ENCODE measurements at places on chromosomes 6 and 20.

GRCh38 chr6:42507195-42507594 lies 55.5 kb upstream of the TRERF1 start:
- DNase-seq = no peak

GRCh38 chr20:40519918-40520317 lies 169.1 kb downstream of the MAFB start:
- no peak for DNase-seq

GRCh38 chr6:53750052-53750650 lies 44.7 kb upstream of the LRRC1 start:
- no peak for DNase-seq

DNA sequence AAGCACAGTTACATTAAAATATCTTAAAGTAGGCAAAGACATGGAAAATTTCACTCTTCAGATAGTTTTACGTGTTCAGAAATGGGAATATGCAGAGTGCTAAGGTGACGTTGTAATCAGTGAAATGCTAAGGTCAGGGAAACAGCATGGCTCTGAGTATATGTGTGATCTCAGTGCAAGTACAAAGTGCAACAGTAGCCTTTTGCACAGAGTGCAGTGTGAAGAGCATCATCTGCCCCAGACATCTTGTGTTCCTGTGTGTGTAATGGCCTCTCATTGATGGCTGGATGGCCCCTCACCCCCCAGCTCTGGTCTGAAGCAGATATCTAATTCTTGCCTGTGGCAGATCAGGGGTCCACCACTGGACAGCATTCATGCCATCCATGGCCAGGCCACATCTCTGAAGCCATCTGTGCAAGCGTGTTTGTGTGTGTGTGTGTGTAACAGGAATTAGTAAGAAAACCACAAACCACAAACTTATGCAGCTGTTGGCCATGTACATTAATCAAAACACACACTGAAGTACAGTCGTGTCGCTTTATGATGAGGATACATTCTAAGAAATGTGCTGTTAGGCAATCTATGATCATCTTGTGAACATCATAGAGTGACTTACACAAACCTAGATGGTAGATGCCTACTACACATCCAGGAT lies 165.1 kb downstream of the RALGAPA2 start:
- DNase-seq = no peak

DNA sequence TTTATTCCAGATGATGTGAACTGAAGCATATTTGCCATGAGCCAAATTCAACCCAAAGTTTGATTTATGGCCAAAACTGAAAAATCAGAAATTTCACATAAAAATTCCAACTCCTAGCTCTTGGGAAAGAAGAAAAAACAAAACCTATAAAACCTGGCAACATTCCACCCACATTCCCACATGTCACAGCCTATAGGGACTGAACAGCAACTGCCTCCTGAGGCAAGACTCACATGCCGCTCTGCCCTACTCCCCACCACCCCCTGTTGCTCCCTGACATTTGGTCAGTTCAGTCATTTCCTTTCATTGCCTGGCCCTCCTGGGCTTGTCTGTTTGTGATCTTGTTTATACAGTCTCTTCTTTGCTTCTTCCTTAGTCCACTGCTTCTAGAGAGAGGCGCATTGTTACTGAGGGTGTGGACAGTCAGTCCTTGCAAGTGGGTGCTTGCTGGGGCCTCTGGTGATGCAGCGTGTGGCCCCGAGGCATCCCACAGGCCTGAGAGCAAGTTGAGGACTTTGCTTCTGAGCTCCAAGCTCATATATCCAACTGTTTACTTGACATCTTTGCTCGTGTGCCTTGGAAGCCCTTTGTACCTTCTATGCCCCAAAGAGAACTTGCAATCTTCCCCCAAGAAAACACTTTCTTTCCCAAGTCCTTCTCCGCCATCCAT lies 31.4 kb downstream of the NFATC2 start:
- no peak for DNase-seq

GRCh38 chr20:11091511-11091910 lies 417.7 kb upstream of the JAG1 start:
- DNase-seq = no peak

GRCh38 chr20:32363492-32363891 lies 5.4 kb downstream of the ASXL1 start:
- DNase-seq = no peak

DNA sequence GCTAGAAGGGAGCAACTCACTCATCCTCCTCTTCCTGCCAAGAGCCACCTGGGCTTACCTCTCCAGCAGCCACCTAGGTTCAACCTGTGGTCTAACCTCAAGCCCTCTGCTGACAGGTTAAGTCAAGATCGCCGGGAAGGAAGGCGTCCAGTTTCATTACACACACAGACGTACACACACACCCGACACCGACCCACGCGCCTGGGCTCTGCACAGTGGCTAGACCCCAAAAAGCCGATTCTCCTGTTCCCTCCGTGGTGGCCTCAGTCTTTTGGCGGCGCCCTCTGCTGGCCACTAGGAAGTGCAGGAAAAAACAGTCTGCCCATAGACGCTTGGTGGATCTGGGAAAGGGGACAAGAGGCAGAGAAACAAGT lies 52.8 kb downstream of the MRPL14 start:
- DNase-seq = peak; percentile 70

- no peak for DNase-seq
Observed at GRCh38 chr6:46706464-46706863, 18.8 kb downstream of the TDRD6 start.

DNA sequence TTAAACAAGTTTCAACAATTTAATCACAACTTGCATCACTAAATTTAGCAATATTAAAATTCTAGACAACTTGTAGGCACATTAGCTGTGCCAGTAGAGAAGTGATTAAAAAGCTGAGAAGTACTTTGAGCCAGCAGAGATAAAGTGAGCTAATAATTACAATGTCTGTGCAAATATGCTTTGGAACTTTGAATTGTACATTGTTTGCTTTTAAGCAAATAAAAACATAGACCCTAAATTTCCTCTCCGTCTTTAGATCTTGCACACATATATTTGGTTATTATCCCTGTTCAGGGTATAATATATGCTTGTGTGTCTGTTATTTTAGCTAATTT lies 44.2 kb upstream of the DEFB112 start:
- DNase-seq = no peak

DNA sequence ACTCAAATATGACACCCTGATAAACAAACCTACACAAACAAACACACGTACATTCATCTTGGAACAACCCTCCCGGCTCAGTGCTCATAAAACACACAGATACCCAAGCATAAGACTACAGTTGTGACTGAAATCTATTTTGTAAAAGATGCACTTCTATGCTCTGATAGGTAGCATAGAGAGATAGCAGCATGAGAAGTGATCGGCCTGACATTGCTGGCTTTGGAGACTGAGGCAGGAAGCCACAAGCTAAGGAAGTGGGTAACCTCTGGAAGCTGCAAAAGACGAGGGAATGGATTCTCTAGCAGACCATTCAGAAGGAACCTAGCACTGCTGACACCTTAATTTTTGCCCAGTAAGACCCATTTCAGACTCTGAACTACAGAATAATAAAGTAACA lies 1.6 kb upstream of the RNF39 start:
- DNase-seq = no peak

DNA sequence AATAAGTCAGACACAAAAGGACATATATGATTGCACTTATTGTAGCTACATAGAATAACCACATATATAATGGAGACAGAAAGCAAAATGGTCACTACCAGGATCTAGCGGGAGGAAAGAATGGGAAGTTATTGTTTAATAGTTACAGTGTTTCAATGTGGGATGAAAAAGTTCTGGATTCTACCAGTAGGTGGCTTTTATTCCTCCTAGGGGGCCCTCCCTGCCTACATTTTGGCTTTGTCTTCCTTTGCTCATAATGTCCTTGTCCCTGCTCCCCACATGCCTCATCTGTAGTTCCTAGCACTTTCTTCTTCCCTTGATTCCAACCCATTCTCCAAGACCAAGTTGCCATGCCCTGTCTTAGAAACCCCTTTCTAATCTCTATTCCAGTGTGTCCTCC lies 16.3 kb downstream of the ZNF133 start:
- no peak for DNase-seq

DNA sequence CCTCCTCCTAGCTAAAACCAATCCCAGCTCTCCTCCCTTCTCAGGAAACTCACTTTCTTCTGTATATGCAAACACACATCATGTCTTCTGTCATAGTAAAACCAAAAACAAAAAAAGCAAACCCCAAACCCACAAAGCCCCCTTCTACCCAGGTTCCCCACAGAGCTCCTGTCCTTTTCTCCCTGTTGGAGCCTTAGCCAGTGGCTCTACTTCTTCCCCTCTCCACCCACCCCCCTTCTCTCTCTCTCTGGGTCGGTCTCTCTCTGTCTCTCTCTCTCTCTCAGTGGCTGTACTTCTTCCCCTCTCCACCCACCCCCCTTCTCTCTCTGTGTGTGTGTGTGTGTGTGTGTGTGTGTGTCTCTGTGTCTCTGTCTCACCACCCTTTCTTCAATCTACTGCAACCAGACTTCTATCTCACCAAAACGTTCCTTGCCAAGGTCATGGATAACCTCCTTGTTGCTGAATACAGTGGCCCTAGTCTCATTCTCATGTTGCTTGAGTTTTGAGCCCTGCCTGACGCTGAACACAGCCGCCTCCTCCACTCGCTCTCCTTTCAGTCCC lies 8.7 kb upstream of the OSER1 start:
- no peak for DNase-seq

GRCh38 chr6:163732479-163732878 lies 318.0 kb downstream of the QKI start:
- DNase-seq = no peak

GRCh38 chr20:2331106-2331505 lies 35.3 kb downstream of the TGM3 start:
- no peak for DNase-seq

- no peak for DNase-seq
Observed at GRCh38 chr6:137316626-137317025, 97.4 kb upstream of the IFNGR1 start.

GRCh38 chr6:112274774-112275173 lies 20.4 kb upstream of the LAMA4 start:
- no peak for DNase-seq

- no peak for DNase-seq
Observed at GRCh38 chr20:43789593-43789992, 62.8 kb upstream of the GTSF1L start.

DNA sequence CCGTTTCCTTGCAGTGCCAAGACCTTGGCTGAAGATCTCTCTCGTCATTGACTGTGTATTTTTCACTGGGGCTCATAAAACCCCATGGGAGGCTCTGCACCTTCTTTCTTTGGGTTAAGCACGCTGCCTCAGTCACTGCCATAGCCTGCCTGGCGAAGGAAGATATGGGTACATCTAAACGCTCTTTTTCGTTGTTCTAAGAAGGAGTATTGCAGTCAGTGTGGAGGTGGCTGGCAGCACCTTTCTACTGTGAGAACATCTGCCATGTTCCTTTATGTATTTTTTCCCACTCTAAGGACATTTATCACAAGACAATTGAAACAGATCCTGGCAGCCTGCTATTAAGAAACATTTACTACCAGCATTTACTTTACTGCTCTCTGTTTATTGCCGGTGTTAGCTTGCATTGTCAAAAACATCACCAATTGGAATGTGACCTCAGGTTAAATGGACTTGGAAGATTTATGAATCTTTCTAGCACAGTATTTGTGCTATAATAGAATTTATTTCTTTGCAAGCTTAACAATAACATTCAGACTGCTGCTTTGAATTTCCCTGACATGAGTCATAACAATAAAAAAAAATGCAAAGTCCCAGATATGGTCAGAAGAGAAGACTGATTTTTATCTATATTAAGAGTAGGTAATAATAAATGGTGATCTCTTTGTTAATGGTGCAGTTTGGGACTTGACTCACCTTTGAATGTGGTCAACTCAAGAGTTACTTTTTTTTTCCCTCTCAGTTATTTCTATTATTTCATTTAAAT lies 62.2 kb upstream of the CLDN20 start:
- DNase-seq = no peak

GRCh38 chr20:50400705-50401586 lies 109.2 kb upstream of the PTPN1 start:
- DNase-seq = no peak

Measured in activated naive CD4-positive, alpha-beta T cell treated with anti-CD3 and anti-CD28 coated beads, Interleukin-2, amount 50 U/mL, for 16 hours (primary cell).